Germinal center (tissue), 1 donor: ENCODE measurements at places on chromosomes 12 and 14.
A peak's percentile ranks its signal among the peaks of the same experiment; 100 is the strongest.

DNA sequence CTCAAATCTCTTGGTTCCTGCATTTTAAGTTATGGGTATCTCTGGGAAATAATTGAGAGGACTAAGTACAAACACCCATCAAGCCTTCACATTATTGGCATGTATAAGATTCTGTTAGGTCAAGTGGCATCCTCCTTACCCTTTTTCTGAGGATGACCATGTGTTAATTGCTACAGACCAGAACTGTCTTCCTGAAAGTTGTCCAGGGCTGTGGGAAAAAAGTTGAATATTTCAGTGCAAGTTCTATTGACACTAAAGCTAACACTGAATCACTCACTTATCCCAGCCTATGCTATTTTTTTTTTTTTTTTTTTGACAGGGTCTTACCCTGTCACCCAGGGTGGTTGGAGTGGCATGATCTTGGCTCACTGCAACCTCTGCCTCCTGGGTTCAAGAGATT is 130.1 kb upstream of the HIF1A start:
- no peak for DNase-seq

GRCh38 chr12:113236539-113237399 is 15.5 kb downstream of the TPCN1 start:
- DNase-seq = no peak

GRCh38 chr14:50260511-50260910 is 29.1 kb upstream of the SOS2 start:
- DNase-seq = peak; percentile 14

DNA sequence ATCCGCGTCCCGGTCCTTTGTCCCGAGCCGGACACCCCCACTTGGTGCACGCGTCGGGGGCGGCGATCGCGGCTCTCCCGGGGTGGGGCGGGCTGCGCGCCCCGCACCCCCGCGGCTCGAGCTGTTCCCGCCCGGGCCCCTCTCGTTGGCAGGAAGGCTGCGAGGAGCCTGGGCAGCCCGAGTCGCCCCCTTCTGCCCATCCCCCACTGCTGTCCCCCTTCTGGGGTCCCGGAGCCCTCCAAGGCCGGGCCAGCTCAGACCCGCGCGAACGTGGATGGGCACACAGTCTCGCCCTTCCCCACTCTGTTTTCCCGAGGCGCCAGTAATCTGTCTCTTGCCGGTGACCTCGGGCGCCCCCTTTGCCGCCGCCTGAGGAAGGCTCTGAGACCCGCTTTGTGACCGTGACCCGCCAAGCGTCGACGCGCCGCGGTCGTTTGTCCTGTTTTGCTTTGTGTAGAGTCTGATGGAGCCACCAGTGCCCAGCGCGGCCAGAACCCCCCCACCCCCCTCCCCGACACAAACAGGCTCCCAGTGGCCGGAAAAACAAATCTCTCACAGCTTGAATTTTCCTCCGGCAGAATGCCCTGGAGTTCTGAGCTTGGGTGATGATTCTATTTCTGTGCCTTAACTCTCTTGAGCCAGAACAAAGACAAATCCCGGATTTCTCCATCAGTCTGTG is 610 bp downstream of the C14orf132 start:
- peak; percentile 11 for DNase-seq

- DNase-seq = no peak
Measured at GRCh38 chr12:66925083-66925482, 246.2 kb upstream of the GRIP1 start.

GRCh38 chr12:32261638-32262037 is 137.7 kb upstream of the FGD4 start:
- peak; percentile 63 for DNase-seq

DNA sequence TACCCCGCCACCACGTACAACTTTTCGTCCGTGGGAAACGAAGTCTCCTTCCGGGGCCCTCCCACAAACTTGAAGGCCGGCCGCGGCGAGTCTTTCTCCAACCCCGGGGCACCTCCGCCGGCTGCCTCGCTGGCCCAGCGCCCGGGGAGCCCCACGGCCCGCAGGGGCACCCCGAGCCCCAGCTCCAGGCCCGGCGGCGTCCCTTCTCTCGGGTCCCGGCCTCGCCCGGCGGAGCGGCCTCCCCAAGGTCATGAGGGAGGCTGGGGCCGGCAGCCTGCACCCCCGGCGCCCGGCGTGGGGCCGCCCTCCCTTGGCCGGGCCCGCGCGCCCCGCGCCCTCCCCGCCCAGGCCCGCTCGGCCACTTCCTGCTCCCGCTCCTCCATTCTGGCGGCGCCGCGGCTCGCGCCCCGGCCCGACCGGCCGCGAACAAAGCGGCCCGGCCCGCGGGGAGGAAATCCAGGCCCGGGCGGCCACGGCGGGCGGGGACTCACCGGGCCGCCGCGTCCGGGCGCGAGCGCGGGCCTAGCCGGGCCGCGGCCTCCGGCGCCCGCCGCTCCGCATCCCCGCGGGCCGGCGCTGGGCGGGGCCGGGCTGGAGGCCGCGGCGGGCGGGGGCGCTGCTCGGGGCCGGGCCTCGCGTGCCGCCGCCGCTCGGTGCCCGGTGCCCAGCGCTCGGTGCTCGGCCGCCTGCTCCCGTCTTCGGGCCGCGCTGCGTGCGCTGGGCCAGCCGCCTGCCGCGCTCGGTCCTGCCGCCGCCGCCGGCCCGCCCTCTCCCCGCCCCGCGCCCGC is at the start of gene AKT1:
AKT1 (minus strand) TSS at position 756 of the 788 bp plus-strand sequence. CDS start 3,105 bp downstream, outside the sequence.
- DNase-seq = peak; percentile 60

DNA sequence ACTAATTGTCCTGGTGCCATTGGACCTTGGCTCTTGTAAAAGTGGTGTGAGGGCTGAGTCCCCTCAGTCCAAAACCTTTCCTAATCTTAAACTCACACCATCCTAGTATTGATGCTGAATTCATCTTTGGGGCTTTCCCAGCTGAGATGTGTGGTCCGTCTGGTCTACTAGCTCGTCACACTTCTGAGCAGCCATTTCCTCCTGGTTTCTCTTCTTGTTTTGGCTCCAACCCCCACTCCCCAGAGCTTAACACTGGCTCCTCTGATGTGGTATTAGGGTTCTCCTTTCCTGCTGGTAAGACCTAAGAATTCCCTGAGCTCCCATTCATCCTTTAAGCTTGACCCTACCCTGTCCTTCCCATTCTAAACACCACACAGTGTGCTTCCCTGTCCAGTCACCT is 900.6 kb downstream of the VRK1 start:
- DNase-seq = no peak

DNA sequence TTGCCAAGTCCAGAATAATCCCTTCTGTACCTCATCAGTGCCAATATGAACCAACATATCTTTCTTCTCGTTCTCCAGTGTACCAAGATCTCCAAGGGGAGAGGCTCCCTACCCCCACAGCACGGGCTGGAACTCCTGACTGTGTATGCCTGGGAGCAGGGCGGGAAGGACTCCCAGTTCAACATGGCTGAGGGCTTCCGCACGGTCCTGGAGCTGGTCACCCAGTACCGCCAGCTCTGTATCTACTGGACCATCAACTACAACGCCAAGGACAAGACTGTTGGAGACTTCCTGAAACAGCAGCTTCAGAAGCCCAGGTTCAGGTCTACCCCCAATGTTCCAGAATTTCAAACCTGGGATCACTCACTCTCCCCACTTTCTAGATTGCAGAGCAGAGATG is 10.5 kb upstream of the OAS2 start:
- DNase-seq = no peak

DNA sequence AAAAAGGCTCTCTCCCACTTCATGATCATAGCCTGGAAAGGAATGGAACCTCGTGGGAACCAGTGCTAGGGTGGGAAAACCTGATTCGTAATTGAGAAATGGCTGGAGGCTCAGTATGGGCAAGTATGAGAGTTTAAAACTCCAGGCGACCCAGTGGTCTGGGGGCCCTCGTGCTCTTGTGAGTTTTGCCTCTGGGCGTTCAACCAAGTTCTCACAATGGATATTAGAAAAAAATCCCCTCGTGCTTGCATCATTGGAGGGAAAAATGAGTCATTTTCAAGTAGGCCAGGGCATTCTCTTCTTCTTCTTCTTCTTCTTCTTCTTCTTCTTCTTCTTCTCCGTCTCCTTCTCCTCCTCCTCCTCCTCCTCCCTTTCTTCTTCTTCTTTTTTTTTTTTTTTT is 39.0 kb downstream of the GPR68 start:
- DNase-seq = no peak

DNA sequence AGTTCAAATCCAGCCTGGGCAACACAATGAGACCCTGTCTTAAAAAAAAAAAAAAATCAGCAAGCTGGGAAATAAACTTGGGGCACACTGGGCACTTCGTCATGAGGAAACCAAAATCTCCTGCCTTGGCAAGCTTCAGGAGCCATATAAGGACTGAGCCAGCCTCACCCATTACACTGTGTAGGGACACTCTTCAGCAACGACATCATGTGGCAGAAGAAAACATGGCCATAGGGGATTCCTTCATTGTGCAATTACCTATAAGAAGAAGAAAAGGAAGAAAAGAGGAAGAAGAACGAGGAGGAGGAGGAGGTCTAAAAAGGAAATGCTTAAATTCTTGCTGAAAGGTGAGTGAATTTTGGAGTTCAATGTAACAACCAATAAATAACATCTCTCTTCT is 26.1 kb upstream of the IFNG start:
- DNase-seq = no peak

DNA sequence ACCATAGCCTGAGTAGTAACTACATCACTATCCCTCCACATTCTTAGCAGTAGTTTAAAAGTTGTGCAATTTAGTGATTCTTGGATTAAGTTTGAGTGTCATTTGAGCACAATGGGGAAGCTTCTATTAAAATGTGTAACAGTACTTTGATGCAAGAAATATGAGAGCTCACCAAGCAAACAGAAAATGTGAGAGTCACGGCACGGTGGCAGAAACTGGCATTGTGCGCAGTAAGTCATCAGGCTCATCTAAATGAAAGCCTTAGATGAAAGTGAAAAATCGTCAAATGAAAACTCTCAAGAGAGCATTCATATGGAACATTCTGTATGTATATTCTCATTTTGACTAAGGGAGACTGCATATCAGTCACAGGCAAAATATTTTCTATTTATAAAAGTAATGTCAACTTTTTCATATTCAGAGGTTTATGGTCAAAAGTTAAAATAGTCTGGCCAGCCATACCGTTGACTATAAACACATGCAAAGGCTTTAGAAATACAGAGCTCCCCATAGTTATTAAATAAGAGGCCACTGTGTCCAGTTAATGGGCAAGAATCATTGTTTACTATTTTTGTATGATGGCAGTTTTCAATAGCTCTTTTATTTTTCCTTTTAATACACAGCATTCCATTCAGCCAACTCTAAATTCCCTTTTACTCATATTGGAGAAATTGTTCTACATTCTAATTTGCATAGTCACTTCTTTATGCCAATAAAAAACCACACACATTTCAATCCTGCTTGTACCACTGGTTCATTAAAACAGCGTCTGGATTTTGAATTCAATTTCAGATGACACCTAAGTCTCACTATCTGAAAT is 167.9 kb downstream of the PRKD1 start:
- no peak for DNase-seq

DNA sequence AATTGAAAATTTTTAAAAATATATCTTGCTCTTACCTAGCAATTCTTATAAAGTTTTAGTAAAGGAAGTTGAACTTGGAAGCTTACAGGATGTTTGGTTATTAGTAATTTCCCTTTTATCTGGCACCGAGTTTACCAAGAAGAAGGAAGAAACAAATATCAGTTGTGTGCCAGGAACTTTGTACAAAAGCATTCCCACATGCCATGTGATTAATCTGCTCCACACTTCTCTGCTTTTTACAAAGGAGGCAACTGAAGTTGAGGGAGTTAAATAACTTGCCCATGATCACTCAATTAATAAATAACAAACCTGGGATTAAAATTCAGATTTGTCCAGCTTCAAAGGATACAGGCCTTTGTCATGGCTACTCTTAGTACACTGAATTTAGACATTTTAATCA is 122.5 kb upstream of the BCAT1 start:
- no peak for DNase-seq

DNA sequence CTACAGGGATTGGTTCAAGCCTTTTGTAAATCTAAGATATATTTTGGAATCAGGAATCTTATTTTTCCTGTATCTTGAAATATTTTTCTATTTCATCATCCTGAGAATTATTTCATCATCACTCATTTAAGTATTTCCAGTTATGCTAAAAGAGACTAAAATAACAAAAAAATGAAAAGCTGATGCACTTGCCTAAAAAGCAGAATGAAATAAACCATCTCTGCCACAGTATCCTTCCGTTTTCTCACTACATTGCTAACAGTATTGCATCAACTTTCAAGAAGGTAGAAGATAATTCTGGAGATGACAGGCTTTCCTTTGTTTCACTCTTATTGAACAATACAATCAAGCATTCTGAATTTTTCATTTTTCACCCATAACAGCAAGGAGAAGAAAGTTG is 31.1 kb upstream of the EIF5 start:
- DNase-seq = no peak

GRCh38 chr14:101235335-101236103 is 325.8 kb upstream of the DIO3 start:
- DNase-seq = no peak

GRCh38 chr14:64012003-64012402 is 159.2 kb downstream of the SYNE2 start:
- no peak for DNase-seq

GRCh38 chr12:28367993-28368392 is 177.7 kb downstream of the CCDC91 start:
- DNase-seq = no peak

DNA sequence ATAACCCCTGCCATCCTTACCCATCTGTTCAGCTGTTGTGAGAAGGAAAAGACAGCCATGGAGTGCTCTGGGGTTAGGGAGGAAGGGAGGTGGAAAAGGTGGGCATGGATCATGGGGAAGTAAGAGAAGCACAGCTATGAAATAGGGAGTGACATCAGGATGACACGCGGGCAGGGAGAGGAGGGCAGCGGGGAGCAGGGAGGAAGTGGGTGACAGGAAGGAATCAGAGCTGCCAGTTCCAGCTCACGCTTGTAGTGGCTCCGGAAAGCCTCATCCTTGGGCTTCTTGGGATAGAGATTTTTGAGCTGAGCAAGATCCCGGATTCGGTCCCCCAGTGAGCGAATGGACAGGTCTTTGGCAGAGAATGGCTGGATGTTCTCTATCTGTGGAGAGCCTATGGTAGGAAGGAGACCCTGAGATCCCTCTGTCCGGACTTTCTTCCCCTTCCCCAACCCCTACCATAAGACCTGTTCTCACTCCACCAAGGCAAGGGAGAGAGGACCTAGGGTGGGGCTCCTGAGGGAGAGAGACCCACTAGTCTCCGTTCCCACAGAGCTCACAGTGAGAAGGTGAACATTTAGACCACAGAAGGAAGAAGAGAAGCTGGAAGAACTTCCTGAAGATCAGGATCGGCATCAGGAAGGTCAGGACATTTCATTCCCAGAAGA is 10.3 kb downstream of the NAB2 start:
- peak; percentile 1 for DNase-seq
